ENCODE measurements at places on chromosomes 7 and 10.
A peak's percentile ranks its signal among the peaks of the same experiment; 100 is the strongest.

- no peak for DNase-seq
These were observed 546.9 kb upstream of the GHITM start for GRCh38 chr10:83592337-83592935.

GRCh38 chr10:128324058-128324827, 198.0 kb upstream of the MKI67 start:
- no peak for DNase-seq

GRCh38 chr7:28466885-28467284, 54.6 kb downstream of the CREB5 start:
- DNase-seq = no peak

- no peak for DNase-seq
These were observed 145.2 kb downstream of the GRM3 start for GRCh38 chr7:86788948-86789347.

GRCh38 chr10:4136121-4136520, 351.1 kb upstream of the KLF6 start:
- no peak for DNase-seq

GRCh38 chr10:35464825-35465456, 128.6 kb downstream of the CCNY start:
- DNase-seq = no peak

GRCh38 chr10:111116762-111117445, 40.1 kb downstream of the ADRA2A start:
- no peak for DNase-seq

GRCh38 chr7:139358541-139359365, 941 bp upstream of the LUC7L2 start:
- no peak for DNase-seq

- no peak for DNase-seq
These were observed 2.2 kb downstream of the OPTN start for GRCh38 chr10:13102002-13102794.

- no peak for DNase-seq
These were observed 95.0 kb downstream of the CALD1 start for GRCh38 chr7:134874407-134874806.

- no peak for DNase-seq
These were observed 8.2 kb upstream of the ZC3HAV1 start for GRCh38 chr7:139117599-139118233.

GRCh38 chr7:51634025-51634424, 317.4 kb upstream of the COBL start:
- DNase-seq = no peak

GRCh38 chr7:28142650-28143049, 37.9 kb downstream of the JAZF1 start:
- DNase-seq = no peak

GRCh38 chr7:158633055-158633956, 45.7 kb upstream of the PTPRN2 start:
- DNase-seq = no peak

DNA sequence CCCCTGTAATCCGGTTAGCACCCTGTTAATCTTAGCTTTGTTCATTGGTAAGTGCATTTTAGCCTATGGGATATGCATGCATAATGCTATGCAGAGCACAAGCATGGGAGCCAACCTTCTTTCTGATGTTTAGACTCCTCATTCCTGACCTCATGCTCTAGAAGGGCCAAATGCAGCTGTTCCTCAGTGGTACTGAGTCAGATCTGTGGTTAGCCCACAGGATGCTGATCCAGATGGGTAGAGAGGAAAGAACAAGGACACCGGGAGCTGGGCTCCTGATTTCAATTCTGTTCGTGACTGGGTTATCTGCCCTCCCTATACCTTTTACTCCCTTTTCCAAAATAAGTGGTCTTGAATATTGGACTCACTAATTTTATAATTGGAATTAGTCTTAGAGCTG, 31.7 kb upstream of the C10orf90 start:
- no peak for DNase-seq

DNA sequence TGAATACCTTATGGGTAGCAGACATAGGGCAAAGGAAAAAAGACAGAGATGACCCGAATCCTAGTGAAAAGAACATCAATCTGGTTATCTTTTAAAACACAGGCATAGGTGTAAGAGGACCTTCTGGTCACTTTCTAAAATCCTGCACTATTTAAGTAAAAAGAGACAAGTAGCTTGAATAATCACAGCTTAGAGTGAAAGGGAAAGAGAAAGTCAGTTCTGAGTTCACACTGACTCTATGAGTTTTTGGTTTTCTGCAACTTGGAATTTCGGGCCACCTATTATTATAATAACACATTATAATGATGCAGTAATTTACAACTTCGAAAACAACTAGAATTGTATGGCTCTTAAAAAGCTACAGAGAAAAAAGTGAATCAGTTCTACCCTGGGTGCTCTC, 247.8 kb downstream of the DOCK4 start:
- no peak for DNase-seq

DNA sequence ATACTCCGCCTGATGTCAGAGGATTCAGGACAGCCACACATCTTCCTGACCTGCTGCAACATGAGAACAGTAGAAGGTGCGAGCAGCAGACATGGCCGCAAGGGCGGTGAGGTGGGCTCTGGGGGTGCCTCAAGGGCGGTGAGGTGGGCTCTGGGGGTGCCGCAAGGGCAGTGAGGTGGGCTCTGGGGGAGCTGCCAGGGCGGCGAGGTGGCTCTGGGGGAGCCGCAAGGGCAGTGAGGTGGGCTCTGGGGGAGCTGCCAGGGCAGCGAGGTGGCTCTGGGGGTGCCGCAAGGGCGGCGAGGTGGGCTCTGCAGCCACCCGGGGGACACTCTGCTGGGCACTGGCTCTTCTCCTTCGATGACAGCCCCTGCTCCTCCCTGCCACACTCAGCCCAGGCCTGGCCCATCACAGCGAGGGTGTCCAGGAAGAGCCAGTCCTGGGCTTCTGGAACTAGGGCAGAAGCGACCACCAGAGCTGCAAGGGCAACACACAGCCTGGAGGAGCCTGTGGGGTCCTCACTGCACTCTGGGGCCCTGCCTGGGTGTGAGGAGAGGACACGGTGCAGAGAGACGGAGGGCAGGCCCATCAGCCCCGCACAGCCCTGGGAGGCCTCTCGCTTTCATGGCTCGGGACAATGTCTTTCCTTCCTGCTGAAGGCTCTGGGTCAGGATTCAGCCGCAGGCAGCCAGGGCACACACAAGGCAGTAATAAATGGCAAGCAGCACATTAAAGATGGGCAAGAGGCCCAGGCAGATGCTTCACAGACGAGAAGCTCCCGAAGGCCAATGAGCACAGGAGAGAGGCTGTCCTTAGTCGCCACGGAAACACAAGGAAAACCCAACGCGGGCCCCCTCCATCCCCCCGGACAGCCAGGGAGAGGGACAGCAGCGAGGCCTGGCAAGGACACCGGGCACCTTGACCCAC, 42.5 kb downstream of the STK32C start:
- no peak for DNase-seq

DNA sequence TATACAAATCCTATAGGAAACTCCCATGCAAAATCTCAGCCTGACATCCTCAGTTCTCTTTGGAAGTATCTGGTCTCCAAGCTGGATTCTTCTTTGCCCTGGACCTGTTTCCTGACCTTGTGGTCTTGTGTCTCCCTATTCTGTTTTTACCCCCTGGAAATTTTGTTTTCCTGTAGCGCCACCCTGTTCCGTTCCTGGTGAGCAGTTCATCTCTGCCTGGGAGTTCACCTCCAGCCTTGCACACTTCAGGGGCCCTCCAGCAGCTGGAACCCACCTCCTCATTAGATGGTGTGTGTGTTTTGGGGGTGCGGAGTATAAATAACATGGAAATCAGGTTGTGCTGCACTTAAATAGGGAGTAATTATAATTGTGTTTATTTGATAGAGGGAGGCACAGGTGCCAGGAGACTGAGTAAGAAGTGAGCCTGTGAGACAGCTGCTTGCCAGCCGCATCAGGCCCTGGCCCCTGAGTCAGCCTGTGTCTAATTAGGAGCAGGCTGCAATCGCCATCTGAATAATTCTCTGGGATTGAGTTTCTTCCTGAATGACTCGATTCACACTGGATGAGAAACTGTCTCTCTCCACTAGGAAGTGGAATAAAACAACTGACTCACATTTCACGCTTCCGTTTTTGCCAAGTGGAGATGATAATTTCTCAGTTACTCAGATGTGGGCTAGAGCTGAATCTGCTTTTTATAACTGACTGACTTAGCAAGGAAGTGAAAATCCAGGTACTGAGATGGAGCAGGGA, 69.4 kb upstream of the HECTD2 start:
- DNase-seq = peak; percentile 81

GRCh38 chr10:108439397-108439796, 1274.9 kb upstream of the SORCS1 start:
- no peak for DNase-seq

- no peak for DNase-seq
These were observed 275.5 kb upstream of the TMEM229A start for GRCh38 chr7:124308384-124308783.

- no peak for DNase-seq
These were observed 4.2 kb downstream of the WDR86 start for GRCh38 chr7:151405588-151405987.

GRCh38 chr10:77111611-77112550, 525.7 kb downstream of the KCNMA1 start:
- peak; percentile 84 for DNase-seq

DNA sequence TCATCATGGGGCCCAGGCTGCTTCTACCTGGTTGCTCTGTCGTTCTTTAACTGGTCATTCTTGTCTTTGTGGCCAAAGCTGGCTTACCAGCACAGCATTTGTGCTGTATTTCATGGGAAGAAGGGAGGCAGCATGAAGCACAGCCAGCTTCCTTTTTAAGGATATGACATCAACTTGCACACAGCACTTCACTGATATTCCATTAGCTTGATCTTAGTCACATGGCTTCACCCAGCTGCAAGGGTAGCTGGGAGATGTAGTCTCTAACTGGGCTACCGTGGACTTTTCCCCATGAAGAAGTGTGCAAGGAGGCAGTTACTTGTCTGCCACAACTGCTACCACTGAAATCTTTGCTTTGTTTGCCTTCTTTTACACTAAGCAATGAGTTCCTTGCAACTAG, 525.2 kb downstream of the LRMDA start:
- no peak for DNase-seq

- DNase-seq = no peak
These were observed 14.6 kb upstream of the FZD1 start for GRCh38 chr7:91249506-91250233.

- DNase-seq = no peak
These were observed 498.0 kb upstream of the ZMIZ1 start for GRCh38 chr10:78570633-78571235.

- no peak for DNase-seq
These were observed 246.9 kb upstream of the GLI3 start for GRCh38 chr7:42483886-42484285.

- DNase-seq = no peak
These were observed 888 bp downstream of the SLC18A2 start for GRCh38 chr10:117241541-117242462.

- DNase-seq = no peak
These were observed 14.0 kb downstream of the TMEM26 start for GRCh38 chr10:61439058-61439609.

- no peak for DNase-seq
These were observed 3.5 kb downstream of the LOXL4 start for GRCh38 chr10:98264378-98265065.

DNA sequence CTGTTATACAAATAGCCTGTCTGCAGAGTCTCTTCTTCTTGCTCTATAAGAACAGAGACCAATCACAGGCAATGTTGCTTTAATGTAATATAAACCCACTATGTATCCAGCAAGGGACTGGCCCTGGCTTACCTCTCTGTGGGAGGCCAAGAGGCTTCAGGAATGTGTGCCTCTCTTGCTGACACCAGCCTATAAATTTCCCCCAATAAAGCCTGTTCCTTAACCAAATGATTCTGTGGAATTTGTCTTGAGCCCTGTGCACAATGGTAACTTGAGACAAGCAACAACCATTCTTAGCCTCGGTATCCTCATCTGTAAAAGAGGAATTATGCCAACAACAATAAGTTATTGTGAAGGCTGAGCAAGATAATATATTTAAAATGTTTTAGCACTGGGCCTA, 563.7 kb downstream of the GRM8 start:
- DNase-seq = peak; percentile 62

DNA sequence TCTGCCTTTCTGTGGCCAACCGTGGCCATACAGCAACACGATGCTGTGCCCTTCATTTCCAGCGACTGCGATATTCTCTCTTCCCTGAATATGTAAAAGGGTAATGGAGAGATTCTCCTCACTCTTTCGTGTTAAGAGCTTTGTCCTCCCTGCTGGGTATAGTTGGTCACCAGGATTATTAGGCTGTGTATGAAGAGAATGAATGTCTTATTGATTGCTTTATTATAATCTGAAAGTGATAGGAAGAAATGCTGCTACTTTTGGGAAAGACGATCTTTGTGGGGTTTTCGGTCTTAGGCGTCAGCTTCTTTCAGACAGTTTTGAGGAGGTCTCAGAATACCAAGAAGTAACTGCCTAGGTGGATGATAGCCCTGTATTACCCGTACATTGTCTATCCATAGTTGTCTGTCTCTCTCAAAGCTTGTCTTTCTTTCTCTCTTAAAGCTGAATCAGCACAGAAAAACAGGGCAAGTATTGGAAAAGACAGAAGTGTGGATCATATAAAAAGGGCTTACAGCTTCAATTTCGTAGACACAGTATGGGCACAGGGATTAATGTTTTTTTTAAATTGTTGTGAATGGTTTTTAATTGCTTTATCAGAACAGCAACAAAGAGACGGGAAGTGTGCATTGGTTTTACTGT, 1.2 kb downstream of the AHCYL2 start:
- no peak for DNase-seq

GRCh38 chr10:21297603-21298383, 227.7 kb downstream of the SKIDA1 start:
- no peak for DNase-seq

GRCh38 chr7:93226310-93226709, at the start of gene HEPACAM2:
TSS of gene HEPACAM2 (minus strand) at chr7:93226469.
- no peak for DNase-seq

DNA sequence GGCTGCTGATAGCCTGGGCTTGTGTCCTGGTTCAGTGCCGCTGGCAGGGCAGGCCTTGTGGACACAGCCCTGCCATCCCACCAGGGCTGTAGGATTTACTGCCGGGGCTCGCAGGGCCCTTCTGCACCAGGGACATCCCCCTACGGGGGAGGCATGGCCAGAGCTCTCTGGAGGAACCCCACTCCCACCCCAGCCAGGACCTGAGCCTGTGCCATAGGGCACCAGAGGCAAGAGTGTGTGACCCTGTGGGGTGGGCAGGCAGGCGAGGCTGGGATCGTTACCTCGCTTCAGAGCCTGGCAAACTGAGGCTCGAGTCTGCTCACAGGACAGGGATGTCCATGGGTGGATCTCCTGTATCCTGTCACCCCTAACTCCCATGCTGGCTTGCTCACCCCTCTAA, 2.6 kb downstream of the LDB3 start:
- DNase-seq = no peak

- no peak for DNase-seq
These were observed 7.1 kb downstream of the COBL start for GRCh38 chr7:51309361-51310130.
